ENCODE measurements at places on chromosomes 13 and 19.

DNA sequence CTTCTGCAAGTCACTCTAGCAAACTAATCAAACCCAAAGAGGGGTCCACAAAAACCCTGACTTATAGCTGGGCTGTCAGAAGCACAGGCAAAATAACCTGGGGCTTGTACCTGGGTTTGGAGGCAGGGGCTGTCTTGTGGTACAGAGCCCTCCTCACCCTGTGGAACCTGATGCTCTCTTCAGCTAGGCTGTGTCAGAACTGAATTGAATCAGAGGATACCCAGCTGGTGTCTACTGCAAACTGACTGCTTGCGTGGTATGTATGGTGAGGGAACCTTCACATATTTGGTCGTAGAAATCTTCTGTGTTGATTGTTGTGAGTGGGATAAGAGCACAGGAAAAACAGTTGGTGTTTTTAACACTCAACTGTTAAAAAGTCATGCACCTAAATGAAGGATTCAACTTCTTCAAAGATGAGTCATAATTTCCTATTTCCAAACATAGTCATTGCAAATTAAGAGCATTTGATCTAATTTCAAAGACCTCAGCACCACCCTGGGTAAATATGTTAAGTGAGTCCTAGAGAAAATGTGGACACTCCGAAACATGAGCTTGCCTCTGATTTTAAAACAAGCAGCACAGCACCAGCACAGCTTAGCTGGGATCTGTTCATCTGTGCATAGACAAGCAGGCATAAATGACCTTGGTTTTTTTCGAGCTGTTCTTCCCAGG lies 840.2 kb downstream of the UQCRFS1 start:
- no peak for DNase-seq

- no peak for DNase-seq
Observed at GRCh38 chr13:99506634-99507033, 5.4 kb downstream of the TM9SF2 start.

DNA sequence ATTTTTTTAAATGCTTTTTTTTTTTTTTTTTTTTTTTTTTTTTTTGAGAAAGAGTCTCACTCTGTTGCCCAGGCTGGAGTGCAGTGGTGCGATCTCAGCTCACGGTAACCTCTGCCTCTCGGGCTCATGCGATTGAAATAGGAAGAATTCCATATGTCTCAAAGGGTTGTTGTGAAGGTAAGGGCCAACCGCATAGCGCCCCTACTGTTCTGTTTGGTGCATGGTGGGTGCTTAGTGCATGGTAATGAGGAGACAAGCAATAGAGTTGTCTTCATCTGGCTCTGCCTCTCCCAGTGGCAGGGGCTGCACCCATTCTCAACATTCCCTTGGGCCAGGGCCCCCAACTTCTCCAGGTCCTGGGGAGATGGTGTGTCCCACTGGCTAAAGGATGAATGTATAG lies 68.7 kb downstream of the RASL11A start:
- DNase-seq = peak; percentile 31

DNA sequence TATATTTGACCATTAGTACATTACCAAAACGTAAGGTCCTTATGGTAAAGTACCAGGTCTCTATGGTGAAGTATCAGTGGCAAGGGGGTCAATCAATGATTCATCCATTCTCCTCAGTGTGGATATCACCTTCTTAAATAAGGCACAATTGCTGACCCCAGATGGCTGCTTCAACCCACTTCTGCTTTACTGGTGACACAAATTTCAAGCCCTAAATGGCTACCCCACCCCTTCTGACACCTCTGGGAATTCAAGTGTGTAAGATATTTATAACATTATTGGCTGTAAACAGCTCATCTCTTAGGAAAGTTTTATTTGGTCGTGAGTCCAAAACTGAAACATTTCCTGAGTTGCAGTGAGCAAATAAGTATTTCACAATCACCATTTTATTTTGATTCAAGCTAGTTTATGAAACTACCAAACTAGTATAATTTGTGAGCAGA lies 7.9 kb upstream of the WBP4 start:
- DNase-seq = no peak

DNA sequence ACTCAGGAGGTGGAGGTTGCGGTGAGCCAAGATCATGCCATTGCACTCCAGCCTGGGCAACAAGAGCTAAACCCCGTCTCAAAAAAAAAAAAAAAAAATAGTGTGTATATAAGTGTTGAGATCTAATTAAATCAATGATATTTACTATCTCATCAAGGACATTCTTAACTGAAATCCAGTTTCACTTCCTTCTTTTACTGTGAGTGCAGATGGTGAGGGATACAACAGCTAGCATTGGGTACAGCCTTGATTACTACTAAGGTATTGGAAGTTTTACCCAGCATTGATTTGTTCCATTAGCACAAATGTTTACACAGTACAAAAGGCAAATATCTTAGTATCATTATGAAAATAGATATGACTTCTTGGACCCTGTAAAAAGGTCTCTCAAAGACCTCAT lies 546.6 kb downstream of the KCTD12 start:
- no peak for DNase-seq

- DNase-seq = no peak
Observed at GRCh38 chr19:57818378-57818777, 3.7 kb upstream of the ZNF552 start.

GRCh38 chr19:57105976-57106721 lies 13.6 kb upstream of the USP29 start:
- no peak for DNase-seq

DNA sequence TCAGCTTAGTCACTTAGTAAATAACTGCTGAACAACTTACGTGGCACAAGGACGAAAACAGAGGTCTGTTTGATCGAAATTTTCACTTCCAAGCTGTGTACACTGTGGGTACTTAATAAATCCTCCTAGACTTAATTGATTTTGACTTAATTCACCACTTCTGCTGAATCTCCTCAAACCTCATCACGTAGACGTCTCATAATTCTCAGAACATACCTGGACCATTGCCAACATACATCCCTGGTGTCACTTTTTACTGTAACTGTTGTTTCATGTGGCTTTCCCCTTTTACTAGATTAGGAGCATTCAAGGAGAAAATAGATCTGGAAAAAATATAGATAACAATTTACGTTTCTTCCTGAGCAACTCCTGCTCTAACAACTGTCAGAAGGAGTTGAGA lies 105.0 kb downstream of the MBNL2 start:
- no peak for DNase-seq

GRCh38 chr19:48745208-48745995 lies 1.3 kb downstream of the IZUMO1 start:
- peak; percentile 27 for DNase-seq

DNA sequence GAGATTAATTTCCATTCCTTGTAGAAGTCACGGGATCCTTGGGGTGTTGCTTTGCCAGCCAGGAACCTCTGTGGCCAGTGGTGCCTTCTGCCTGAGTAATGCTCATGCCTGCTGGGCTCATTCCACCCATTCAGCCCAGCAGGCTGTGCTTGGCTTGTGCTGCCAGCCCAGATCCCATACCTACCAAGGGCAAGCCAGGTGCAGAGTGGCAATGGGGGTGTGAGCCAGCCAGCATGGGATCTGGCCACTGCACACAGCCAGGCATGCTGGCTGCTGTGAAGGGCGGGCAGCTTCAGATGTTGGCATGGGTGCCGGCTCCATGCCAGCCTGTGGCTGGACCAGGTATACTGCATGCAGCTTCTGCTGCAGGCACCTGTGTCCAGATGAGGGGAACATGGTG lies 42.5 kb downstream of the WDFY2 start:
- DNase-seq = no peak

DNA sequence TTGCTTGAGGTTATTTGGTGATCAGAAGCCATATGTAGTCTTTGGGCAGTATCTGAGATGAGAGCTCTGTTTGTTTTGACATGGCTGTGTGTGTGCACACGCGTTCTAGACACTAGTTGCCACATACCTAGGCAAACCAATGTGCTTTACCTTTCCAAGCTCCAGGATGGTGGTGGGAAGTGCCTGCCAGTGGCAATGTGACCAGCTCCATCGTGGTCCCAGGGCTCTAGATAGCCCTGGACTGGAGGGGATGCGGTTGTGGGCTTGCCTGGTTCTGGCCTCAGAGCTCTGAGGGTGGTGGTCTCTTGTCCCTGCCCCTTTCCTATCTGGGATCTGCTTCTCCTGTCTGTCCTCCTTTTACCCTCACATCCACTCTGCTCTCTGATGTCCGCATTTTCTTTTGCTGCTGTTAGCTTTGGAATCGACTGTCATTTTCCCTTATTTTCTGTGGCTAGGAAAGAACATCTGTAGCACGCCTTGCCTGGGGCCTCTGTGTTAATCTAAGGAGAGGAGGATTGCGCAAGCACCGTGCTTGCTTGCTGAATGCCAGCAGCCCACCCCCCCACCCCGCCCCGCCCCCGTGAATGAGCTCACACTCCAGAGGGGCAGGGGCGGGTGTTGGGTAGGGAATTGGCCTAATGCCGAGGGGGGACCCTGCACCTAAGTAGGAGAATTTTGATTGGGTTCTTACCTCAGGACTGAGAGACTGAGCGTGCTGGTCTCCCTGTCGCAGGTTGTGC lies 89.5 kb downstream of the ARHGEF7 start:
- no peak for DNase-seq

DNA sequence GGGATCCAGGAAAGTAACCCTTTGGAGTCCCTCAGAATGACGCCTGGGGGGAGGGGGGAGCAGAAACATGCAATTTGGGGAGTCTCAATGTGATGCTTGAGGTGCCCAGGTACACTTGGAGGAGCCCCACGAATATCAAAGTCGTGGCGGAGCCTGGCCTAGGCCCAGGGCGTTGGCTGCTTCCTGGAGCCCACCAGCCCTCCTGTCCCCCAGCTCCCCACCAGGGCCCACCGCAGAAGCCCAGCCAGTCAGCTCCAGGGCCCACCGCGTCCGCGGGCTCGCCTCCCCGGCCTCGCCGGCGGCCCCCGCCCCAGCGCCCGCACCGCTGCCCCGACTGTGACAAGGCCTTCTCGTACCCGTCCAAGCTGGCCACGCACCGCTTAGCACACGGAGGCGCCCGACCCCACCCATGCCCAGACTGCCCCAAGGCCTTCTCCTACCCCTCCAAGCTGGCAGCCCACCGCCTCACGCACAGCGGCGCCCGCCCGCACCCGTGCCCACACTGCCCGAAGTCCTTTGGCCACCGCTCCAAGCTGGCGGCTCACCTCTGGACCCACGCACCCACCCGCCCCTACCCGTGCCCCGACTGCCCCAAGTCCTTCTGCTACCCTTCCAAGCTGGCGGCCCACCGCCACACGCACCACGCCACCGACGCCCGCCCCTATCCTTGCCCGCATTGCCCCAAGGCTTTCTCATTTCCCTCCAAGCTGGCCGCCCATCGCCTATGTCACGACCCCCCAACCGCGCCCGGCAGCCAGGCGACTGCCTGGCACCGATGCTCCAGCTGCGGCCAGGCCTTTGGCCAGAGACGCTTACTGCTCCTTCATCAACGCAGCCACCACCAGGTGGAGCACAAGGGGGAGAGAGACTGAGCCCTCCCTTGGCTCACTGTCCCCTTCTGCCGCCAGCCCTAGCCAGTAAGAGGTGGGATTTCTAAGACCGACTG lies 2.1 kb downstream of the ZNF575 start:
- DNase-seq = no peak

GRCh38 chr19:17136021-17136420 lies 60.4 kb downstream of the MYO9B start:
- no peak for DNase-seq

DNA sequence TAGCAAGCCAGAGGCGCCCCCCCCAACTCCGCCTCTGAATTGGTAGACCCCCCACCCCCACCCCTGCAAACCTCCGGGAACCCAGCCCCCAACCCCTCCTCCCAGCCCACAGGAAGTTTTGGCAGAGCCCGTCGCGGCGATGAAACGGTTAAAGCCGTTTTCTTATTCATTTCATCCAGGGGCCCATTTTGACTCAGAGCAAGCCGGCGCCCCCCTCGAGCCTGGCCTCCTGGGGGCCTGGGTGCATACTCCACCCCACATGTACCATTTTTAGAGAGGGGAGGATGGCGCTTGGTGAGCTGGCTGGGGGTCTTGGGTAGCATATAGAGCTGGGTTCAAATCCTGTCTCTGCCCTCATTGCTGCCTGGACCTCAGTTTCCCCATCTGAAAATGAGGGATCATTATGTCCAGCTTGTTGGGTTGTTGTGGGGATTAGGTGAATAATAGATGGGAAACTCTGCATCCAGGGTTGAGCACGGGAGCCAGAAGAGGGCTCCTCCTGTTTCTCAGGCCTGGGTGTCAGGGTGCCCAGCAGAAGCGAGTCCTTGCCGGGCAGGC lies 7.9 kb upstream of the JUNB start:
- DNase-seq = no peak

DNA sequence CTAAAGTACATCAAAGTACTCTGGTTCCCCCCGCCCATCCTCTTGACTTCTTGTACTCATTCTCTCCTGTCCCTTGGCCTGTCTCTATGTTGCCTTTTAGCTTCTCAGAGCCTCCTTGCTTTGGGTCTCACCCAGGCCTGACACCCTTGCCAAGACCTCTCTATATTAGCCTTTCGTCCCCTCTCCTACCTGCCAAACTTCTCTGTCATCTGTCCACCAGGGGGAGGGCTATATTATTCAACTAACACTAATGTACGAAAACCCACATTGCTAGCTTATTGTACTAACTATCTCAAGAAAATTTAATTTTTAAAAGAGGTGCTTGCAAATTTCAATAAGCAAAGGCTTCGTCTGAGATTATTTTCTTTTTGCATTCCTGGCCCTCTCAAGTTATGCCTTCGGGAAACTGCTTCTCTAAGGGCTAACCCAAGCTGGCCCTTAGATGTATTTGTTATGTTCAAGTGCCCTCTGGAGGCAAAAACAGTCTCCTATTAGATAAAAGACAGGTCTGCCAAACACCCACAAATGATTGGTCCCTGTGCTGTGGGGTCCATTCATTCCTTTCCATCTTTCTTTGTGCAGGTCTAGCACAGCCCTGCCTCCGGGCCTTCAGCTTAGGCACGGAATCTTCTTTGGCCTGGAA lies 6.3 kb upstream of the MRPS31 start:
- no peak for DNase-seq

GRCh38 chr13:42380420-42381164 lies 108.6 kb downstream of the AKAP11 start:
- DNase-seq = no peak

DNA sequence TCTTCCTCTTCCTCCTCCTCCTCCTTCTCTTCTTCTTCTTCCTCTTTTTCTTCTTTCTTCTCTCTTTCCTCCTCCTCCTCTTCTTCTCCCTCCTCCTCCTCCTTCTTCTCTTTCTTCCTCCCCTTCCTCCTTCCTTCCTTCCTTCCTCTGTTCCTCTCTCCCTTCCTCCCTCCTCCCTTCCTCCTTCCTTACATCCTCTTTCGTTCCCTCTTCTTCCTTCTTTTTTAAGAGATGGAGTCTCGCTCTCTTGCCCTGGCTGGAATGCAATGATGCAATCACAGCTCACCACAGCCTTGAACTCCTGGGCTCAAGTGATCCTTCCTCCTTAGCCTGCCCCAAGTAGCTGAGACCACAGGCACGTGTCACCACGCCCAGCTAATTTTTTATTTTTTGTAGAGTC lies 13.2 kb downstream of the EHD2 start:
- DNase-seq = no peak

Data from stimulated activated CD4-positive, alpha-beta T cell treated with anti-CD3 and anti-CD28 coated beads, Interleukin-2, amount 100 ng/mL, for 4 hours (primary cell).